ENCODE measurements at places on chromosomes 1 and 21.

DNA sequence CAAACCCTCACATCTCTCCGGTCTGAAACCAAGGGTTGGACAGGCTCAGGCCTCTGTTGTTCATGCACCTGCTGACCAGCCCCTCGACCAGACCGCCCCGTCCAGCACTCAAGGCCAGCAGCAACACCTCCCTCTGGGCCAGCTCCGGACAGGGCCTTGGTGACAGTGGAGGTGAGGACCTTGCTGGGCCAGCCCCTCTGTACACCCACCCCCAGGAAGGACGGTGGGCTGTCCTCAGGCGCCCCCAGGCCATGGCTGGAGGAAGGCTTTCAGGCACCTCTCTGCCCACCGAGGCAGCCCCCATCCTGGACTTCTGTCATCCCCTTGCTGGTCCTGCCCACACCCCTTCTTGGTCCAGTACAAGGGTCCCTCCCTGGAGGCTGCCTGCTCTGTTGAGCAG lies 48.6 kb downstream of the MEGF6 start:
- no peak for DNase-seq

GRCh38 chr1:36497207-36497606 lies 14.5 kb upstream of the CSF3R start:
- no peak for DNase-seq

GRCh38 chr1:97137862-97138514 lies 416.4 kb downstream of the PTBP2 start:
- DNase-seq: peak; percentile 72

DNA sequence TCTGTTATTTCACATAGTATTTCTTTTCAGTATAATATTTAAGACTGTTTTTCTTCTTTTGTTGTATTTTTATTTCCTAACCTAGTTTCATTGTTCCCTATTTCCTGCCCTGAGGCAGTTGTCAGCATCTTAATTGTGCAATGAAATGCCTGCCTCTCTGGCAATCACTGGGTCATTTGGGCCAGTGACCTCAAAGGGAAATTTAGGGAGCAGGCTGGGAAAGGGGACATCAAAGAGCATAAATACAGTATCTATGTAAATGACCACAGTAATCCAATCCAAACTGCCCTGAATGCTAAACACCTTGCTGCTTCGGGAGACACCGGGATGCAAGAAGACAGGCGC lies 147.8 kb downstream of the TLR5 start:
- DNase-seq: no peak

GRCh38 chr1:203101813-203102634 lies 16.2 kb upstream of the MYOG start:
- DNase-seq: no peak

- no peak for DNase-seq
Observed at GRCh38 chr1:119740896-119741780, 27.6 kb downstream of the HMGCS2 start.

DNA sequence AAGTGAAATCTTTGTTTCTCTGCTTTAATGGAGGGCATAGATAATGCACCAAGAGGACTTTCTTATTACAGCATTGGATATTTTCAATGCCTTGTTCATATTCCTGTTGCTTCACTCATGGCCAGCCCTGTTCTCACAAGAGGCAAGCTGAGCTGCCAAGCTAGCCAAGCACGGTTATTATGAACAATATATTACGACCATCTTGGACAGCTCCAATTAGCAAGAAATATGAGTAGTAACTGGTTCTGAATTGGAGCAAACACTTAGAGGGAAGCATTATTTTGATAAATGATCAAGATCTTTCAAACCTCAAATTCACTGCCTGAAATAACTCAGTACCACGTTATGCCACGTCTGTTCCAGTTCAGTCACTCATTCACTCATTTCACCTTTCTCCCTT lies 159.8 kb downstream of the SETD4 start:
- no peak for DNase-seq

DNA sequence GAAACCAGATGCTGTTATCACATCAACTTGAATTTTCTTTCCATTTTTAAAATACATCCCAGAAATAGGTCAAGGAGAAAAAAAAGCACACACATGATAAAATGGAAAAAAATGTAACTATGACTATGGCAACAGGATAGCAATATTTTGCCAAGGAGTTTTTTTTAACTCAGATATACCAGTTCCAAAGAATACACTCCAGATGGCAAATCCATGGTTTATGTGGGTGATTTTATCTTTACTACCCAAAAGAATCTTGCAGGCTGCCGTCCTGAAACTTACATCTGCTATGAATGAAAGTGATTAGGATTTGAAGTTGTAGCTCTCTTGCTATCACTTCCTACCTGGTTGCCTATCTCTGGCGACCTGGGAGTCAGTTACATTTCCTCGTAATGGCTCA lies 91.0 kb upstream of the PLPPR4 start:
- no peak for DNase-seq

- peak; percentile 8 for DNase-seq
Observed at GRCh38 chr1:227131193-227131592, 187.1 kb downstream of the CDC42BPA start.

DNA sequence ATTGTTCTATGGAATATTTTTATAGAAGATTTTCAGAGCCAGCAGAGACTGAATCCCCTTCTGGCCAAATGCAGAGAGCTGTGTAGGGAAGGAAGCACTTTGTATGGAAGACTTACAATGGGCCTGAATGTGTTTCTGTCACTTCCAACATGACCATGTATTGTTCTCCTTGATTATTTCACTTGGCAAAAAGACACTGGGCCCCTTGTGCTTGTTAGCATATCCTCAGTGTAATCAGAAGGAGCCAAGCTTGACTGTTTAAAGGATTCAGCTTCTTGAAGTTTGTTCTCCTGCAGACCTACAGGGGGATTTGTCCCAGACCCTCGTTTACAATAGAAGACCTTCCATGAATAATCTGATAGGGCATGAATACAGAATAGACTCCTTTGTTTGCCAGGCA lies 48.1 kb upstream of the UBE2U start:
- DNase-seq: no peak

- DNase-seq: no peak
Observed at GRCh38 chr1:47178654-47179016, 11.2 kb downstream of the PDZK1IP1 start.

DNA sequence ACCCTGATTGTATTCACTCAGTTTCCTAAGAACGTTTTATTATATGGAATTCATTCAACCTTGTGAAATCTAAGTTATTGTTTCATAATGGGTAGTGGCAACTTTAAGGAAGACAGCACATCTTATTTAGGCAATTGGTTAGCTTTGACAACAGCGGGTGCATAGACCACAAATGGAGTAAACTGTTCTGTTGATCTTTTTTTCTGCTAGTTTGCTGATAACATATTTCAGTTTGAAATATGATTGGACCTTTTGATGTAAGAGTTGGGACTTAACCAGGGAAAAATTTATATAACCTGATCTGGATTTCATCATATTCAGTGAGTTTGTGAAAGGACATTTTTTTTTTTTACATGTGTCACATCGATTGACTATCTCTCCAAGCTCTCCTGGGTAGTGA lies 151.7 kb downstream of the HLX start:
- DNase-seq: no peak

GRCh38 chr1:230145953-230146476 lies 79.0 kb downstream of the GALNT2 start:
- peak; percentile 40 for DNase-seq

- no peak for DNase-seq
Observed at GRCh38 chr1:53539711-53540603, 80.8 kb downstream of the DMRTB1 start.

Data from GM12865 (cell line).